CD4-positive, alpha-beta T cell treated with Interleukin-4 for 1 hour (primary cell): ENCODE measurements at places on chromosomes 1 and 21.

- DNase-seq: no peak
Measured at GRCh38 chr21:45333583-45334121, 46.0 kb upstream of the POFUT2 start.

- no peak for DNase-seq
Measured at GRCh38 chr1:111439461-111440351, 9.3 kb downstream of the WDR77 start.

DNA sequence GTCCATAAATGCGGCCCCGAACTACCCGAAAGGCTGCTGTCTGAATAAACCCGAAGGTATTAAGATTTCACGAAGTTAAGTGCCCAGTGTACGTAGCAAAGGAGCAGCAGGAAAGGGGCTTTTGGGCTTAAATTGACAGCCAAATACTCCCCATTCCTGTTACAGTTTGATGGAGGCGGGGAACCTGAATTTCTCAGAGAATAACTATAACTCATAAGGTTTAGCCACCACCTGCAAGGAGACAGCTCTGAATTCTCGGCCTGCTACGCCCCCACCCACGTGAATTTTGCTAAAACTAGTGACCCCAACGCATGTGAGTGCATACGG is 5.2 kb downstream of the GFI1 start:
- no peak for DNase-seq

GRCh38 chr1:24413350-24414163 is at the start of gene STPG1:
Gene STPG1 (minus strand): TSS chr1:24413782. CDS start chr1:24401388, 12,394 bp downstream.
- peak; percentile 87 for DNase-seq

DNA sequence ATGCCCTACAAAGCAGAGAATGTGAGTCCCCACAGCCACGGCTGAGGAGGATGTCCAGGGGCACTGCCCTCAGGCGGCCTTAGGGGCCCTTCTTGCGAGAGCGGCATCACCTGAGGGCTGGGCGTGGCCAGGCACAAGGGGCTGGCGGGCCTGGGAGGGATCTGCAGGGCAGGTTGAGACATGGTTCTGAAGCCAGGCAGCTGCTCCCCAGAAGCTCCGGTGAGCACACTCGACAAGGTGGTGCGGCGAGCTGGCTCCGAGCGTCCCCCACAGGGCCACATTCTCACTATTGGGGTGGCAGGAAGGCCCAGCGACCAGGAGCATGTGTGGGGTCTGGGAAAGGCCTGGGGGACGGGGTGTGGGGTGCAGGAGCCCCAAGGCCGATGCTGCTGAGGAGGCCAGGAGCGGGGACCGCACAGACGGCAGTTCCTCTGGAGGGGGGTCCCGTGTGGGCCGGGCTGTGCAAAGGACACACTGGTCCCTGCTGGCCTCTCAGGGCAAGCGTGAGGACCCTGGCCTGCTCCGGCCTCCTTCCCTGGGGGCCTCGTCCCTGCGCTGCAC is 47.2 kb downstream of the MORN1 start:
- no peak for DNase-seq

DNA sequence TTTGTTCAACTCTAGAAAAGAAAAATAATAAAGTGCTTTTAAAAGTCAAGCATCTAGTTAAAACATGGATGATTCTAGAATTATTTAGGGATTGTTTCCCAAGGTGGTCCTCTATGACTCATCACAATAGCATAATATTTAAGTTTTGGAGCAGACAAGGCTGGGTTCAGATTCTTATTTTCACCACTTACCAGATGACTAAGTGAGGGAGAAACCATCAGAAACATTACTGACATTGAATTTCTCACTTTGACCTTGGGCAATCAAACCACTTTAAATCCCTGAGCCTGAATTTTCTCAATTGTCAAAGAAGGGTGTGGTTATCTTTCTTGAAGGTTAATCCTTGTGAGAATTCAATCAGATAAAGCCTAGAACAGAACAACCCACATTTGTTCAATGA is 102.5 kb upstream of the PTGFR start:
- DNase-seq: no peak

DNA sequence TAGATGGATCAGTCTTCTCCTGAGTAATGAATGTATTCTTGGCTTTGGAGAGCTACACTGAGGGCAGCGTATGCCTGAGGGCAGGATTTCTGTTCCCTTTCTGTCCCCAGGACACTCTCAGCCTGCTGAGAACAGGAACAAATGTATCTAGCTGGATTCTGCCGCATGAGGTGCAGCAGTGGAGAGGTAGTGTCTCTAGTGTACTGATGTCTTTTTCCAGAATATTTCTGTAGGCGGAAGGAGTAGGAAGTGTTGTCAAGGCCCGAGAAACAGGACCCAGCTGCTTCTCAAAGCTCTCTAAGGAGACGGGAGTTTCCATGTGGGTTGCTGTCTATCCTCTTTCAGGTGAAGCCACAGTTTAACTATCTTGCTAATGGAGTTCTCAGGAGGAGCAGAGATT is 65.5 kb downstream of the MT1HL1 start:
- no peak for DNase-seq

DNA sequence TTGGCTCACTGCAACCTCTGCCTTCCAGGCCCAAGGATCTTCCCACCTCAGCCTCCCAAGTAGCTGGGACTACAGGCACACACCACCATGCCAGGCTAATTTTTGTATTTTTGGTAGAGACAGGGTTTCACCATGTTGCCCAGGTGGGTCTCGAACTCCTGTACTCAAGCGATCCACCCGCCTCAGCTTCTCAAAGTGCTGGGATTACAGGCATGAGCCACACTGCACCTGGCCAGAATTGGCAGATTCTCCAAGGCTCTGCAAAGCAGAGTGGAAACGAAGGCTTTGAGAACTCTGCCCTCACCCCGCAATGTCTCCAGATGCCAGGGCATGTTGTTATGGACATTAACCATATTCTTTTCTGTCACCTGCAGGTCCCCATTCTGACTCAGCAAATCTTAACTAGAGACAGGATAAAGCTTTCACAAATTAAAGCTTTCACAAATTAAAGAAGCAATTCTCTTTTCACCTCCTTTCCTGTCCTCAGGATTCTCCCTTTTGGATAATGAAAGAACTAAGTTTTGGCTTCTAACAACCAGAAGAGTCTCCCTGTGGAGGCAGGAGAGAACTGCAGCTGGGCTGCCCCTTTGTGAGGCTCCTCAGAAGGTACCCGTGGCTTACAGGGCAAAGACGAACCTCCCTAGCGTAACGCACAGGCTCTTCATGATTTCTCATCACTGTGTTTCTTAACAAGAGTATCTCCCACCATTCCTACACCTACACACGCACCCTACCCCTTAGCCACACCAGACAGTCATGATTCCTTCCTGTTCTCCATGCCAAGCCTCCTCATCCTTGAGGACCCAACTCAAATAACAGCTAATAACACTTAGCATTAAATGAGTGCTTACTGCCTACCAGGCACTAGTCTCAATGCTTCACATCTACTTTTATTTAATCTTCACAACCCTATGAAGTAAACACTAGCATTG is 29.8 kb downstream of the GPA33 start:
- no peak for DNase-seq

- no peak for DNase-seq
Measured at GRCh38 chr1:57845041-57845440, 421.2 kb upstream of the DAB1 start.

DNA sequence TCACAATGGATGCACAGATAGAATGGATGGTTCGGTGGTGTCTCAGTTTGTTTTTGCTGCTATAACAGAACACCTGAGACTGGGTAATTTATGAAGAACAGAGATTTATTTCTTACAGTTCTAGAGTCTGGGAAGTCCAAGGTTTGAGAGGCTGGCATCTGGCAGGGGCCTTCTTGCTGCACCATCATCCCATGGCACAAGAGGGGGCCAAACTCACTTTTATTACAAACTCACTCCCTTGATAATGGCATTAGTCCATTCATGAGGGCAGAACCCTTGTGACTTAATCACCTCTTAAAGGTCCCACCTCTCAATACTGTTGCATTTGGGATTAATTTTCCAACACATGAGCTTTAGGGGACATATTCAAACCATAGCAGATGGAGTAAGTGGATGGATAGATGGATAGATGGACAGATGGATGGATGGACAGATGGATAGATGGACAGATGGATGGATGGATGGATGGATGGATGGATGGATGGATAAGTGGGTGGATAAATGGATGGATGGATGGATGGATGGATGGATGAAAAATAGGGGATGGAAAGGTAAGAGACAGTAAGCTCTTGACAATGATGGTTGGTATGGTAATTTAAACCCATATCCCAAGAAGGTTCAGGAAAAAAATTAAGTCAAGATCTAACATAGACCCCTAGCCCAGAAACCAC is 16.5 kb downstream of the CAMK2N1 start:
- DNase-seq: no peak

DNA sequence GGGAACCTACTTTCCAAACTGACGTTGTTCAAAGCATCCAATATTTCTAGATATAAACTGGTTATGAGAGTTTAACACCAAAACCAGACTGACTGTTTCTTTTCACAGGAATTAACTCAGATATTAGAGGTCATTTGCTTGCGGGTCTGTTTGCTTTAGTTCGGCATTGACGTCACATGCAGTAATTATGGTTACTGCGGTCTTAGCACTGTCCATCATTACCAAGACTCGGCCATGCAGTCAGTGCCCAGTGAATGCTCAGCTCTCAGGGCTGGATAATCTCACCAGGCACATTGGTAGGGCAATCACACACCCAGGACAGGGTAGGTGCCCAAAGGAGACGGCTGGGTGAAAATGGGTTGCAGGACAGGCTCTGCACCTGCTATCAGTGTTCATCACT is 9.9 kb upstream of the F3 start:
- DNase-seq: no peak

DNA sequence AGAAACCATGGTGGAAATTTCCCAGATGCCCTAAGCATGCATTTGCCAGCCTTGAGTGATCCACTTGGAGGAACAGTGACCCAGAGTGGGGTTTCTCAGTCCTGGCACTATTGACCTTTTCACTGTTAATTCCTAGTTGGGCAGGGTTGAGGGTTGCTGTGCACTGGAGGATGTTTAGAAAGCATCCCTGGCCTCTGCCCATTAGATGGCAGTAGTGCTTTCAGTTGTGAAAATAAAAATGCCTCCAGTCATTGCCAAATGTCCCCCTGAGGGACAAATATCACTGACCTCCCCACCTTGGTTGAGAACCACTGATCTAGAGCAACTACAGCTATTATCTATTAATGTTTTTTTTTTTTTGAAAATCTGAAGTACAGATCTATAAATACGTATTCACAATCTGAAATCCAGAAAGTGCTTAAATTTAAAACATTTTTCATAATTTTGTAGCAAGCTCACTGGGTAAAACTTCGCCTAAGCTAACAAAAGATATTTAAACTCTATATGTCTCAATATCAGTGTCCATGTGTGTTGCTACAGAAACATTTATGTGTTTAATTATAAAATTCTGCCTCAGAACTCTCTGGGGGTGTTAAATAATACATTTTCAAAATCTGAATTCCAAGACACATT is 27.3 kb downstream of the F3 start:
- DNase-seq: peak; percentile 2

- DNase-seq: no peak
Measured at GRCh38 chr1:76264642-76265041, 190.1 kb downstream of the ST6GALNAC3 start.

GRCh38 chr1:60903591-60903990 is 178.8 kb upstream of the NFIA start:
- no peak for DNase-seq

DNA sequence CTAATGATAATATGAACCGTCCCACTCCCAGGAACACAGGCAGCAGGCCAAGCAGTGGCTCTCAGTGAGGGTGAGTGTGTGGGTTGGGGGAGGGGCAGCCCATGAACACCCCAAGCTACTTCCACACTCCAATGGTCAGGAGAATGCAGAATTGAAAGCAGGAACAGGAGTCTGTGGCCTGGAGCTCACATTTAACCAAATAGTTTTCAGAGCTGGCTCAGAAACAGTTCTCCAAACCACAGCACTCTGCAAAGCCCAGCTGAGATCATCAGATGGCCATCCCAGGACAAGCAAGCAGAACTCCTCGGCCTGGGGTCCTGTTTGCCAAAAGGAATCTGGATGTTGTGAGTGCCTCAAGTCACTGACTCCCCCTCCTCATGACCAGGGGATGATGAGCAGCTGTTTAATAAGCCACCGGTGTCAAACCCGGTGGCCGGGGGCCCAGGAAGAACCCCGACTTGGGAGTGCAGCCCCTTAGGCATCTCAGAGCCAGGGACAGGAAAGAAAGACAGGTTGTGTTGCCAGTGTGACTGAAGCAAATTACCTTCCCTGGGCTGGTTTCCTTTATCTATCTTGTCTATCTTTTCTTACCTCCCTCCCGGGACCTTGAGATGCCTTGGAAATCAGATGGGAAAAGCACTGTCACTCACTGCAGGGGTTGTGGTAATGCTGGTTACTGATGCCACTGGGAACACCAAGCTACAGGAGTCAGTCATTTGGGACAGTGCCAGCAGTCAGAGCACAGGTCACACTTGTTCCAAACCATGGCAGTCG is 20.4 kb downstream of the DEGS1 start:
- peak; percentile 64 for DNase-seq

GRCh38 chr1:201656311-201657032 is 117.5 kb downstream of the NAV1 start:
- no peak for DNase-seq

GRCh38 chr1:100325415-100326324 is 26.6 kb upstream of the CDC14A start:
- DNase-seq: no peak

DNA sequence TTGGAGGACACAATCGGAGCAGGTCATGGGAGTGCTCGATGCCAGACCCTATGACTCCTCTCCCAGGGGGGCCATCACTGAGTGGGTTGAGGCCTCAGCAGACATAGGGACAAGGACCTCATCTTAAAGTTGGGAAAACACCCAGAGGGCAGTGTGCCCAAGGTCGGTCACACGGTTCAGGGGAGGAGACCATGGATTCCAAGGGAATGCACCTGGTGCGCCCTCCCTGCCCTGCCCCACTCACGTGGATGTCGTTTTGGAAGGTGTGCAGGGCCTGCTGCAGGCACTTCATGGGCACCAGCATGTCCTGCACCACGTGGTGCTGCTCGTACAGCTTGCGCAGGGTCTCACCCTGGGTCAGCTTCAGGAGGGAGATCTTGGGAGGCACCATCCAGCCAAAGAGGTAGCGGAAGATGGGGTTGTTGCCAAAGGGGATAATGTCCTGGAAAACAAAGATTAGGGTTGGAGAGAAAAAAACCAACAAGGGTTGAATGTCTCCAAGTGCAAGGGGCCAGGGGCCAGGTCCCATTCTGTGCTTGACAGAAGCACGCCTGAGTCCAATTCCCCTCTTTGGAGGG is 33.1 kb downstream of the DHCR24 start:
- DNase-seq: no peak

- DNase-seq: no peak
Measured at GRCh38 chr1:237387144-237387505, 345.1 kb downstream of the RYR2 start.

DNA sequence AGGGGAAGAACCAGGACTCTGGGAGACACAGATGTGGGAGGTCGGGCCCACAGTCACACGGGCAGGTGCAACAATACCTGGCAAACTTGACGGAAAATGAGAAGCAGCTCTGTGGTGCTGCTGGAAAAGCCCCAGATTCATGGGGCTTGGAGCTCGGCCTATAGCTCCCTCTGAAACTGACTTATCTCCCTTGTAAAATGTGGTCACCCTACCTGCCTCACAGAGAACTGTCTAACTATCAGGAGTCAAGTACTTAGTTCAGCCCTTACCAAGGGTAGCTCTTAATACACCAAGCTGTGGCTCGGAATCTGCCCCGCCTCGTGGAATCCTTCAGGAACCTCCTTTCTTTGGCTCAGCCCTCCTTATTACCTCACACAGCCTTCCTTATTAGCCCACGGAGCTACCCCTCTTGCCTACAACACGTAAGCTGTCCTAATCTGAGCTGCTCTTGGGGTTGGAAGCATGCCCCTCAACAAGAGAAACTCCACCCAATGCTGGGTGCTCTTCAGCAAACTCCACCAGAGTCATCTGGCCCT is 68.9 kb downstream of the MRPL37 start:
- DNase-seq: no peak
